ENCODE measurements at places on chromosomes 1 and 21. TPM values are rescaled to one million over a fixed set of nuclear protein-coding genes. Genes with fewer than 3 reads are reported as not detected.

Gene TMOD4
- total RNA-seq: 418 TPM

Gene ERRFI1
- 63.3 TPM for total RNA-seq

Gene LCE3D
- total RNA-seq: not detected

Gene CCDC17
- total RNA-seq: 1.7 TPM

Gene PRAMEF14
- total RNA-seq: not detected

Gene SAMD13
- total RNA-seq: 1.7 TPM

Gene FGR
- total RNA-seq: 1.3 TPM

Gene CAPN8
- 0.78 TPM for total RNA-seq

Gene RGS8
- total RNA-seq: not detected

Gene MAP3K21
- total RNA-seq: 0.13 TPM

Gene DPT
- total RNA-seq: 12.3 TPM
